ENCODE measurements at places on chromosomes 12 and 14.

DNA sequence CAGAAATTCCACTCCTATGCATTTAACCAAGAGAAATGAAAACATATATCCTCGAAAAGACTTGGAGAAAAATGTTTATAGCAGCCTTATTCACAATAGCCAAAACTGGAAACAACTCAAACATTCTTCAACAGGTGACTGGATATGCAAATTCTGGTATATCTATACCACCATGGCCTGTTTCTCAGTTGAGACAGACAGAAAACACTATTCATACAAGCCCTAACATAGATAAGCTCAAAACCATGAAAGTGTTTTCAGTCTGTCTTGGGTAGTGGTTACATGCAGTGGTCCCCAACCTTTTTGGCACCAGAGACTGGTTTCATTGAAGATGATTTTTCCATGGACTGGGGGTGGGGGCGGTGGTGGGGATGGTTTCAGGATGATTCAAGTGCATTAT lies 83.8 kb downstream of the SRGAP1 start:
- DNase-seq = no peak

DNA sequence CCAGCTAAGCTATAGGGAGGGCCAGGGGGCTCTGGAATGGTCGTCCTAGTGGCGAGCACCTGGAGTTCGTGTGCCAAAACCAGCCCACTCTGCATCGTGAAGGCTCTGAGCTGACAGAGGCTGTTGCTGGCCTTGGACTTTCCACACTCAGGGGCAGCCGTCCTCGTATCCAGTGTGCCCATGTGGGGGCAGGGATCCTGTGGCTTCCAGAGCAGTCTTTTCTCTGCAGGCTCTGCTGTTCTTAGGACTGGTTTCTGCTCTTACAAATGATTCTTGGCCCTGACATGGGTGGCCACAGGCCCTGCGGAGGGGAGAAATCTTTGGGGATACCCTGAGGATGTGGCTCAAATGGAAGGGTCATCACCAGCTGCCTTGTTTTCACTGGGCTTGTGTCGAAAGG lies 177.4 kb upstream of the FKBP4 start:
- no peak for DNase-seq

DNA sequence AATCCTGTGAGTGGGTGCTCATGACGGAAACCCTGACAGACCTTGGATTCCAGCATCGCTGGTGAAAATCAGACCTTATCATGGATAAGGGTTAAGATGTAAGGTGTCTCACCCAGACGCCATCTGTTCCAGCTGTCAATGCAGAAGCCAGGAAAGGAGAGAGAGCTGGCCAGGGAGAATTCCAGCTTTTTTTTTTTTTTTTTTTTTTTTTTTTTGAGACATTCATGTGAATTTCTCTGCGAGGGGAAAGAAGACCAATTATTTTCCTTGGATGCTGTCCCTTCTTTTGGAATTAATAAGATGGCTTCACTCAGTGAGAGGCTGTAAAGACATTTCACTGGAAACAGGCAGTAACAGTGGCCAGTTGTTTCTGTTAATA lies 1.8 kb downstream of the TRAF3 start:
- DNase-seq = no peak

- no peak for DNase-seq
These were observed 78.5 kb downstream of the MAP1LC3B2 start for GRCh38 chr12:116637589-116638150.

DNA sequence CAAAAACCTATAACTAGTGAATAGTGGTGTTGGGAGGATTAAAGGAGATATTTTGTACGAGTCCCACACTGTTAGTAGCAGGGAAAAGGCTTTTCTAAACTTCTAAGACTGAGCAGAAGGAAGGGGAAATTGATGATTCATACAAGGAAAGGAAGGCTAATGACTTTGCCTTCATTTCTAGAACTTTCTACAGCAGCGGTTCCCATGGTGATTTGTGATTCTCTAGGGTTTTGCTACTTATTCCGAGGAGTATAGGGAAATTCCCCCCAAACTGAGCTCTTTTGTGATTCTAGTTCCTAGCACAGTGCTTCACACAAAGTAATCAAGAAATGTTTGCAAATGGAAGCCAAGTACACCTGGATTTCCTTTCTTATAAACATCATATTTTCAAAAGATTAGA lies 23.8 kb upstream of the PWP1 start:
- no peak for DNase-seq

DNA sequence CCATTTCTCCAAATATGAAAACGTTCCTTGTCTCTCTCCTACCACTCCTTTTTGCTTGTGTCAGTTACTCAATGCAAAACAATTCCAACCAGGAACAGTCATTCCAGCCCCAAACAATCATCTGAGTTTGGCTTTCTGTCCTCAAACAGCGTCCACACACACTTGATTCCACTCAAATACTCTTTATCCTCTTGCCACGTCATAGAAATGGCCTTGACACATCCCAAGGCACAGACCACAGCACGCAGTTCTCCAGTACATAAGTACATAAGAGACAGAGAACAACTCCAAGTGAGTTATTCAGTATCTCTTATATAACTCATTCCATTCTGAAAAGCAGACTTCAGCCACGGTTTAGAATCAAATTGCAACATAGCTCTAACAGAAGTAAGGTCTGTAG lies 299.2 kb downstream of the RPS29 start:
- no peak for DNase-seq

Measured in Right ventricle myocardium inferior (tissue), 1 donor.